ENCODE measurements at places on chromosomes 7 and 10.

DNA sequence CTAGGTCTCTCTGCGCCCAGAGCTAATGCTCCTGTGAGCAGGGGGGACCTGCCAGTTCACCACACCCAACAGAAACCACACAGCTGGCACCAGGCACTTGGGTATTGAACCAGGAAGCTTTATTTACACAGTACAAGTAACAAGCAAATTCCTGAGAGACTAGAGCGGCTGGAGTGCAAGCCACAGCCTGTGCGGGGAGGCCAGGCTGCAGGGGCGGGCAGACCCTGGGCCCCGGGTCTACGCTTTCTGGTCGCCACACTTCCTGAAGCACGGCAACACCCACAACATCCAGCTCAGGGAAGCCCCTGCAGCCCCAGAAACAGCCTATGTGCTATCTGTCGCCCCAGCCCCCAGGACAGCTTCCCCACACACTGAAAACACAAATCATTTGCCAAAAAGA is 125.0 kb downstream of the FAM53B start:
- peak; percentile 21 for DNase-seq

DNA sequence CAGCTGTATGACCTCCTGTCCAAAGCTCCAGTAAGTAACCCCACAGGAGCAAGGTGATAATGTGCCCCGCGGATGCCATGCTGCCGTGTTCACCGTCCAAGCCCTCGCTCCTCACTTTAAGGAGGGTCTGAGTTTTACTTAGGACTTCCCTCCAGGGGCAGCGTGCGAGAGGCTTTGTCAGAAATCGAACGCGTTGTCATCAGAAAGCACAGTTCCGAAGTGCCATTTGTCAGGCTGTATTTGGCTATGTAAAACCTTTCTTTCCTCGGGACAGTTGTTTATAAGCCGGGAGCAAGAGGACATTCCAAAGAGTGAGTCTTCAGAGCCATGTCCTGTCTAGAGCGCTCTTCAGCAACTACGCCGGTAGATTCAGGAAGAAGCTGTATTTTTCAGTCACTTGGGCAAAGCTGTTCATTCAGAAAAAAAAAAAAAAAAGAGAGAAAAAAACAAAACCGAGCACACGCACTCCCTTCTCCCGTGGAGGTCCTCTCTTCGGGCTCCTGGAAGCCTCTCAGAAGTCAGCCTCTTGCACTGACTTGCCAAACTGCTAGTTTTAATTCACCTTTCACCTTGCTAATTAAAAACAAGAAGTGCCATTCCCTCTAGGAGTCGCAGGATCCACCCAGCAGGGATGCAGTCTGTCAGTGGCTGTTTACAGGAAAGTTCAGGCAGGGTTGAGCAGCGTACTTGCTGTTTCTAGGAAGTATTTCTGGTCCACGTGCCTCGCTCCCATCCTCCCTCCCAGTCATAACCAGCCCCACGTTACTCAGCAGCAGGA is at the start of gene SEMA3E:
Gene SEMA3E, minus strand, starts transcription at position 676 of the 778 bp plus-strand sequence.
- no peak for DNase-seq

DNA sequence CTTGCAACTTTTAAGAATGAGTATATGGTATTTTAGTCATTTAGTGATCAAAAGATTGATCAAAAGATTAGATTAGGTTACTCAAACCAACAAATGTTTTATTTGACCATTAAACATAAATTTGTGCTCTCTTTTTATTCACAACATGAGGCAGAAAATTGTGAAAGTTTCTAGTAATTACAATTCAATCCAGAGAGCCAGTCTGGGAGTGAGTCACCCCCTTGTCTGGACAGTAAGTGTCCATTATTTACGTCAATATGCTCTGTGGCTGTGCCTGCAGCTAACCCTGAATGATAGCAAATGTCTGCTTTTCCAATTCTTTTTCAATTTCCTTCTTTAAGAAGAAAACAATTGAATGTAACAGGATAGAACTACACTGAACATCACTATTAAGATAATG is 27.9 kb downstream of the GNG11 start:
- DNase-seq, result no peak

- DNase-seq, result no peak
These were observed 66.3 kb upstream of the SH2B2 start for GRCh38 chr7:102220229-102220850.

DNA sequence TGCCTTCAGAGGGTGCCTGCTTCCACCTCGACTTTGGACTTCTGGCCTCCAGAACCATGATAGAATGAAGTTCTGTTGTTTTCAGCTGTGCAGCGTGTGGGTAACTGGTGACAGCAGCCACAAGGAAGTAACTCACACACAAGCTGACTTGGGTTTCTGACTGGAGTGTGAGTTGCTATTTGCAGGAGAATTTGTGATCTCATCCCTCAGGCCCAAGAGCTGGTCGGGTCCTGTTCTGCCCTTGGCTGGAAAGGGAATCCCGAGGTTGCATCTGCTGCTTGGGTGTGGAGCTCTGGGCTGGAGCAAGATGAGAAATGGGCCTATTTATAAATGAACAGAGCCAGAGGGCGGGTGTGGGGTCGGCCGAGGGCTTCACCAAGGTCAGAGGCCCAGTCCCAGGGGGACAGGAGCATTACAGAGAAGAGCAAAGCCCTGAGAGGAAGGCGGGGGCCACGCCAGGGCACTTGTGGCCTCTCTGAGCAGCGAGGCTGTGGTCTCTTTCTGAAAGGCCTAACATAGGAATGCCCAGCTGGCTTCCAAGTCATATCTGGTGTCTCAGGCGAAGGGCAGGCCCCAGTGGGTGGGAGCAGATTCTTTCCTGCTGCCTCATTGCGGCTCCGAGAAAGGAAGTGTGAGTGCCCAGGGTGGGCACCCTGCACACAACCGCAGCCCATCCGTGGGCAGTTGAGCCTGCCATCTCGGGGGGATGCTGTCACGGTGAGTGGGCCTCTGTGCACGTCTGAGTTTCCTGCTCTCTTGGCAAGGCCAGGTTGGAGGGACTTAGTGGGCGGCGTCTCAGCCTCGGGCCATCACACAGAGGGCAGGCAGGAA is 26.5 kb upstream of the C10orf71 start:
- no peak for DNase-seq

- DNase-seq, result no peak
These were observed 55.5 kb downstream of the KLF6 start for GRCh38 chr10:3729397-3729976.

DNA sequence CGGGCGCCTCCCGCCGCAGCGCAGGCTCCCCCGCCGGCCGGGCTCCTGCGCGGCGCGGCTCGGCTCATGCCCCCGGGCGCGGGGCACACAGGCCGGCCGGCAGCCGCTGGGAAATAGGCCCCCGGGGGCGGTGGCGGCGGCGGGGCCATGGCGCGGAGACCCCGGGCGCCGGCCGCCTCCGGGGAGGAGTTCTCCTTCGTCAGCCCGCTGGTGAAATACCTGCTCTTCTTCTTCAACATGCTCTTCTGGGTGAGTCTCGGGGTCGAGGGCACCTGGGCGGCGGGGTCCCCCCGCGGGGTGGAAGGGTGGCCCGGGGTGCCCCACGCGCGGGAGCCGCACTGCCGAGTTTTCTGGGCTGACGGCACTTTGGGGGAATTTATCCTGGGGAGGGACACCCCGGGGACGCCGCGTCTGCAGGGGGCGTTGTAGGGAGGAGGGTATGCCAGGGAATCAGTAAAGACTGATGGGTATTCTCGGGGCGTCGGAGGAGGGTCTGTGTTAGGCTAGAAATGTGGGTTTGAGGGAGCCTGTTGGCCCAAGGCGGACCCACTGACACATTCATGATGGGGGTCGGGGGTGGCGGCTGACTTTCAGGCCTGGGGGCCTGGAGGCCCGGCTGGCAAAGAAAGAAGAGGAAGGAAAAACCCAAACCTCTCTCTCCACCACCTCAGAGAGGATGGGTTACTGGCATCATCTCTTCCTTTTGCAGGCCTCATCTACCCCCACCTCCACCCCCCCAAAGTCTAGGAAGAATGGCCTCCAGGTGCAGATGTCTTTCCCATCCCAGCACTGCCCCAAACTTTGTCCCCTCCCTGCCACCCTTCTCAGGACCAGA is 544 bp downstream of the TSPAN33 start:
- DNase-seq, result no peak

DNA sequence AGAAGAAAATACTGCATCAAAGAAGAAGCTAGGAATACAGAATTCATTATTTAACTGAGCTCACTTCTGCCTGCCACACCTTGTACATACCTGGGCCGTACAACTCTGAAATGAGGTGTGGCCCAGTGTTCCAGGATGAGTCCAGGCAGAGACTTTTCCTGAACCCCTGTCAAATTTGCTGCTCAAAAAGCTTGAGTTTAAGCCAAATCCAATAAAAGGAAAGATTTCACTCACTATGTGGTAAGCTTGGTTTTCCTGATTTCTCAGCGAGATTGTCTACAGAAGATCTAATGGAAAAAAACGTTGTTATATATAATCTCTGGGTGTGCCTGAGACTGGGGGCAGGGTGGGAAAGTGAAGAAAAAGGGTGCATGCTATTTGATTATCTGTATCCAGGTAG is 72.1 kb upstream of the EGFR start:
- no peak for DNase-seq

DNA sequence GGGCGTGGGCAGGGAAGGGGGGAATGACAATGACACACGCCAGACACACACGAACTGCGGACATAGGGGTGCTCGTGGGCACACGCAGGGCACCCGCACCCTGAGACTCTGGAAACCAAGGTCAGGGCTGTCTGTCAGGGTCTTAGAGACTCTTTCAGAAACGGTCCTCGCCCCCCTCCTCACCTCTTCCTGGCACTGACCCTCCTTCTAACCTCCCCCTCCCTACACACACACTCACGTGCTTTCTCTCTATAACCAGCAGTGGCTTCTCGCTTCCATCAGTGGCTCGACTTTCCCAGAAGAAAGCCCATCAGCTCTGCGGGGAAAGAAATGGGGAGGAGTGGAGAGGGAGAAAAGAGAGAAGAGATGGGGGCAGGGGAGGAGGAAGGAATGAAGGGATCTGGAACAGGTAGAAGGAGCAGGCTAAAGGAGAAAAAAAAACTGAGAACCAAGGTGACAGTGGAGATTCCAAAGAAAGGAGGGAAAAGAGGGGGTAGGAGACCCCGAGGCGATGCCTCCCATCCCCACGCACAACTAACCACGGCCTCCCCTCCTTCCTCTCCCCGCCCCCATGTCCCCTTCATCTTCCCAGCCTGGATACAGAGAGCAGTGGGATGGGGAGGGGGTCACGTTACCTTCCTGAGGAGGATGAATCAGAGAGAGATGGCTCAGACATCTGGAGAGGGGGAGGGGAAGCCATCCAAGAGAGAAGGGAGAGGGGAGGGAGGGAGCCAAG is 1.7 kb upstream of the VGF start:
- DNase-seq, result no peak

Measured in NCI-H1436 (cell line).